ENCODE measurements at places on chromosomes 1 and 21.

GRCh38 chr1:99548943-99549605, 96.8 kb upstream of the PALMD start:
- peak; percentile 64 for DNase-seq

GRCh38 chr1:165854101-165854845, 26.9 kb downstream of the UCK2 start:
- DNase-seq, result peak; percentile 97

DNA sequence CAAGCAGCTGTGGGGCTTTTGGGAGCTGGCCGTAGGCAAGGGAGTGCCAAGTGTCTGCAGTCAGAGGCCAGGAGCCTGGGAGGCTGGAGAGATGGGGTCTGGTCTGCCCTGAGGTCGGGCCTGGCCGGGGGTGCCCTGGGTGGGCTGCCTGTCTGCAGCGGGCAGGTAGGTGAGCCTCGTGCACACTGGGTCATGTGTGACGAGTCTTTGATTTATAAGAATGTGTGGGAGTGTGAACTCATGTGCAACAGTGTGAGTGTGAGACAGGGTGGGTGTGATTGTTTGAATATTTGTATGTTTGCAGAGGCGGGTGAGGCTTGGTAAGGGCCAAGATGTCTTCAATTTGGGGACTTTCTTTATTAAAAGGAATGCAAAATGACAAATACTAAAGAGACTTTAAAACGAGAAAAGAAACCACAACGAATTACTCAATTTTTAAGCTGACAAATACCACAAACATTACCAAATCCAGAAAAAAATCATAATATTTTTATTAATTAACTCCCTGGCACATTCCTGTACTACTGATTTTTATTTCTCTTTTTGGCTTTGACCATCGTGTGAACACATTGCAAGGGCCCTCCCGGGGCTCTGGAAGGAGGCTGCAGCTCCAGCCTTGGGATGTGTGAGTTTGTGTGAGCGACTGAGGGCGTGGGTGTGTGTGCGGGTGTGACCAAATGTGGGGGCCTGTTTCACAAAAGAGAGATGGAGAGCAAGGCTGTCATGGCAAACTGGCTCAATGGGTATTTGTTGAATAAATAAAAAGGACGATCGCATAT, 110.3 kb upstream of the WNT4 start:
- DNase-seq, result peak; percentile 33

DNA sequence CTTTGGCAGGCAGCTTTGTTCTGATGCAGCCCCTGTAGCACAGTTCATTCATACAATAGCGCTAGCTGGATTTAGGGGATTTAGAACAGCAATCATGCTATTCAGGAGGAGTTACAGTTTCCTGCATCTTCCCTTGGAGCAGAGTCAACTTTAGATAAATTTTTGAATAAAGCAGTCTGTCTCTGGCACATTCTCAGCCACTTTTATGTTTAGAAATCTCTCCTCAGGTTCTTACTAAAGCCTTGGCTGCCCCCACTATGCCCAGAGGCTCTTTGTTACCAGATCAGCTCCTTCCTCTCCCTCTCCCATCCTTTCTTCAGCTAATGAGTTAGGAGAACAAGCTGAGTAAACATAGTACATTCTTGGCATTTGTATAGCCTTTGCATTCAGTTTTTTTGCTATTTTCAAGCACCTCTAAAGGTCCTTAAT, 17.0 kb upstream of the PIGC start:
- peak; percentile 56 for DNase-seq

GRCh38 chr21:17433730-17434129, 79.1 kb upstream of the CXADR start:
- no peak for DNase-seq
